NCI-H69 (cell line): ENCODE measurements at places on chromosomes 4 and X.

GRCh38 chr4:962231-963208 lies 10.8 kb downstream of the DGKQ start:
- peak; percentile 78 for DNase-seq

DNA sequence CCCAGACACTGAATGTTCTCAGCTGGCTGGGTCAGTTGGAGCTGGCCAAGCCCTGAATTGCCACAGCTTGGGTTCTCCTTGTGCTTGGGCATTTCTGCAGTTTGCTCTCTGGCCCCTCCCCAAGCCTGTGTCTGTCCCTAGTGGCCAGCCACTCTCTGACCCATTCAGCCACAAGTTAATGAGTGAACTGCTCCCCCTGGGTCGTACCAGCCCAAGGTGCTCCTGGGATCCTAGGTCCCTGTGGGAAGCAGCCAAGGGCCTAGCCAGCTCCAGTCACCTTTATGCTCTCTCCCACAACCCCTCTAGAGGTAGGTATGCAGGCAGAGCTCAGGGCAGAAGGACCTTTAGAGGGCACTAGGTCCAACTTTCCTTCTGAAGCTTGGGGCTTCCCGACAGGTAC lies 51.5 kb downstream of the STARD8 start:
- no peak for DNase-seq

DNA sequence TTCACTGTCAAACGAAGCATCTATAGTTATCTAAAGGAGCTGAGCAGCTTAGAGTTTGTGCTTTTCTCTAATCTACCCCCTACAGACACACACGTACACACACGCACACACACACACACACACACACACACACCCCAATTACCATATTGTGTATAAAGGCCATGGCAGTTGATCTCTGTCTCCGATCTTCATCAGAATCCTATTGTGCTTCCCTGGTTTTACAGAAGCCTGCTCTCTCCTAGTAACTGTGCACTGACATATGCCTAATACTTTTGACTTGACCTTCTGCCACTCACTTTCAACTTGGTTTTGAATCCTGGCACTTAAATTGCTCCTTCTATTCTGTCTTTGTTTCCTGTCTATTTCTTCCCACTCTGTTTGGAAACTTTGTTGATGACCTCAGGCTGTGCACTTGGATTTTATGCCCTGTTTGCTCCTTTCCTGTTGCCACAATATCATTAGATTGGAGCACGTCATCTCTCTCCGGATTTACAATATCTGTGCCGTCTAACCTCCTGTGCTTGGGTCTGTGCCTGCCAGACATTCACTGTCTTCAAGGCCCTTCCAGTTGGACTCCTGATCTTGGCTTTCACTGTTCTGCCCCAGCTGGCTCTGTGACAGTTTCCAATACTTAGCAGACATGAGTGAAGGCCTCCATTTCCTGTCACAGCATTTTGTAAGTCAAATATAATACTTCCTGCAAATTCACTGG lies 928.1 kb downstream of the FAT4 start:
- no peak for DNase-seq

- DNase-seq: no peak
Measured at GRCh38 chrX:42821803-42822443, 44.0 kb upstream of the PPP1R2C start.

DNA sequence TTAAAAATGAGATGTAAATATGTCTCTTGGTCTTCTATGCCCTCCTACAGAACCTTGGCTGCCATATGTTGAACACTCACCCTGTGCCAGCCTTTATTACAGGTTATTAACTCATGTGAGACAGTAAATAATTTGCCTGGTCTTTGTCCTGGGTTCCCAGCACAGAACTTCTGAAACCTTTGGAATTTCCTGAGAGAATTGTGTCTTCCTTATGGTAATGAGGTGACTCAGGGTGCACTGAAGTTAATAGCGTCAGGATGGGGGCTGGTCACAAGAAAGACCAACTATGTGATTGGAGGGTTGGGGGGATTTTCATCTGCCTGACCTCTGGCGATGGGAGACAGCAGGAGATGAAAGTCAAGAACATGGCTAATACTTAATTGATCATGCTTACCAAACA lies 289.8 kb upstream of the STS start:
- DNase-seq: peak; percentile 8

GRCh38 chrX:78931814-78932213 lies 13.4 kb upstream of the P2RY10 start:
- no peak for DNase-seq
